HFFc6 (cell line): ENCODE measurements at places on chromosomes 7 and 10.

GRCh38 chr7:842431-843031 lies 10.3 kb downstream of the SUN1 start:
- no peaks in the 10 kb centered on the region; the same call in 1 of the 2 replicates for H3K27me3 ChIP-seq
- no peaks in the 10 kb centered on the region for H3K4me1 ChIP-seq
- DNase-seq, result no peak
- peaks cover 15% of the 10 kb centered on the region for H3K36me3 ChIP-seq
- H3K4me3 ChIP-seq, result no peak overlapping the region
- no peak overlapping the region; the same call in 1 of the 2 replicates for H3K27ac ChIP-seq

DNA sequence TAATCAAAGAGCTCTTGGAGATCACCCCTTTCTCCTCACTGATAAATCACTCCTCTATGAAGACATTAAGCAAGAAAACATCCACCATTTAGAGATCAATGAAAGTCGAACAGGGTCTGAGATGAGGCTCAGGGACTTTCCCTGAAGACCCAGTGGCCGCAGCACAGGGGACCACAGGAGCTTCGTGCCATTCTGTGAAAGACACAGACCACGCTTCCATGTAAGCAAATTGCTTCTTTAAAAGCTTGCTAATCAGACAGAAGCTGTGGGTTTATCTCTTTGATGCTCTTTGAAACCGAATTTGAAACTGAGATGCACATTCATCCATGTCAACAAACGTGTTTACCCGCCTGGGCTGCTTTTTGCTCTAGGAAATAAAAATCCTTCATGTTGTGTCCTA lies 231.9 kb upstream of the PPP2R2D start:
- H3K36me3 ChIP-seq, result peaks cover 6% of the 10 kb centered on the region; the same call in 1 of the 2 replicates
- no peaks in the 10 kb centered on the region for H3K27me3 ChIP-seq
- no peak overlapping the region for H3K4me3 ChIP-seq
- H3K4me1 ChIP-seq, result no peaks in the 10 kb centered on the region

GRCh38 chr7:65820287-65820950 lies 52.5 kb upstream of the VKORC1L1 start:
- H3K27ac ChIP-seq, result no peak overlapping the region
- no peak for DNase-seq
- H3K36me3 ChIP-seq, result no peaks in the 10 kb centered on the region
- no peak overlapping the region for H3K4me3 ChIP-seq

DNA sequence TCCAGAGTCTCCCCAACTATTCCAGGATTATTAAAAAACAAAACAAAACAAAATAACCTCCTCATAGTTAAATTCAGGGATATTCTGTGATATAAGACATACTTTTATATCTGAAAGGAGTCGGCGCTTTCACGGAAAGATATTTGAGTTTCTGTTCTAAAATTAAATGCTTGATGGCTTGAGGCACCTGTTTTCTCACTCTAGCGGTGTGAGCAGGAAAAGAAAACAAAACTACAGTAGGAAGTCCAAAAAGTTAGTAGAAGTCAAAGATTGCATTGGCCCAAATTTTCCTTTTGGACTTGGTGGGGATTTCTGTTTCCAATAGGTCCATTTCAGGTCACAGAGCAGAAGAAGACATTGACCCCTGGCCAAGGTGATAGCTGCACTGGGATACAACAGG lies 716.1 kb upstream of the POT1 start:
- no peak for DNase-seq
- H3K36me3 ChIP-seq, result no peaks in the 10 kb centered on the region
- H3K27me3 ChIP-seq, result no peaks in the 10 kb centered on the region

DNA sequence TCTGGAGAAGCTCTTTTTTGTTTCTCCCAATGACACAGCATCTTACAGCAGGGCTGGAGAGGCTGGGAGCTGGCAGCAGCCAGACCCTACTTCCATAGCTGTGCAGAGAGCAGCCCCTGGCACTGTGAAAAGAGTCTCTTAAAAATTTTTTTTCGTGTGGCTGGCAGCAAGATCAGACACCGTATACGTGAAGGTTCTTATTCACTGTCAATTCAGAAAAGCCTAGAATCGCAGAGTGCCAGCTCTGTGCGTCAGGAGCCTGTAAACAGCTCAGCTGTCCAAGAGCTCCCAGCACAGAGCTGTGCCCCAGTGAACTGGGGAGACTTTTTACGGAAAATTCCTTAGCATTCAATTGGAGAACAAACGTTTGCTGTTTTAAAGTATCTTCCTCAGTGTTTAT lies 6.5 kb downstream of the BAG3 start:
- H3K36me3 ChIP-seq, result peaks cover 34% of the 10 kb centered on the region
- peak overlapping the region; percentile 97 for H3K27ac ChIP-seq
- no peak for DNase-seq
- peak overlapping the region; percentile 89 for H3K4me3 ChIP-seq
- peaks cover 87% of the 10 kb centered on the region for H3K4me1 ChIP-seq

DNA sequence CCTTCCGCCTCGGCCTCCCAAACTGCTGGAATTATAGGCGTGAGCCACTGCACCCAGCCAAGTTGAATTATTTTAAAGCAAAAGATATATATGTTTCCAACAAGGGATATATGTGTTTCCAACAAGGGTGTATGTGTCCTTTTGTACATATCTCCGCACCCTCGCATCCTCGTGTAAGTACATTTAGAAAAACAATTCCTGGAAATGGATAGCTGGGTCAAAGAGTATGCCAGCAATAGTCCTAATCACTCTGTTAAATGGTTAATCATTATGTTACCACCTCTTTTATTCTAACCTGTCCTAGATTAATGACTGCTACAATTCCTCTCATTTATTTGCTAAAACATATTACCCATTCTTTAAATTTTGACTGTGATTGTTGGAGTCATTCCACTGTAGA lies 28.0 kb downstream of the OR9A2 start:
- no peak overlapping the region for H3K4me3 ChIP-seq
- H3K4me1 ChIP-seq, result peaks cover 10% of the 10 kb centered on the region
- H3K27ac ChIP-seq, result no peak overlapping the region
- peaks cover 5% of the 10 kb centered on the region; the same call in 1 of the 2 replicates for H3K27me3 ChIP-seq

DNA sequence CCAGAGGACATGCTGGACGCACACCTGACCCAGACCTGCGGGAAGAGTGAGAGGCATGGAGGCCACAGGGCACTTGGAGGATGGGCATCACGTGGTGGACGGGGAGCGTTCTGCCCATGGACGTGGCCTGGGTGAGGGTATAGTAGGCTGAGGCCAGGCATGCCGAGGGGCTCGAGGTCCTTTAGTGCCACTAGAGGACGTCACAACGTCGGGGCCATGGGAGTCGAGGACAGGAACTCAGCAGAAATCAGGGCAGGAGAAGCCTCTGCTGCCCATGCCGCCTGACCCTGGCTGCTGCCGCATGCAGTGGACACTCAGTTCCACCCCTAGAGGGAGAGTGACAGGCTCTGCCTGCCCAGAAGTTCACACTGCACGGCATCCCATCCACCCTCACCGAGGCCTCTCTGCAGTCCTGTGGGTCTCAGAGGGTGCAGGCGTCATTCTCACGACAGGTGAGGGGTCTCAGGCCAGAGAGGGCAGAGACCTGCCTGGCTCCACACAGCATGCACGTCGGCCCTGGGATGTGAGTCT lies 198.7 kb downstream of the ADARB2 start:
- no peaks in the 10 kb centered on the region for H3K36me3 ChIP-seq
- H3K4me3 ChIP-seq, result no peak overlapping the region
- H3K4me1 ChIP-seq, result no peaks in the 10 kb centered on the region

- no peak for DNase-seq
- H3K27ac ChIP-seq, result no peak overlapping the region
Observed at GRCh38 chr7:64621656-64622055, 44.3 kb upstream of the ZNF107 start.

GRCh38 chr7:73705551-73705920 lies 13.9 kb downstream of the STX1A start:
- peaks cover 17% of the 10 kb centered on the region for H3K36me3 ChIP-seq
- no peak overlapping the region for H3K4me3 ChIP-seq
- H3K27me3 ChIP-seq, result peaks cover 2% of the 10 kb centered on the region
- H3K4me1 ChIP-seq, result peaks cover 22% of the 10 kb centered on the region

DNA sequence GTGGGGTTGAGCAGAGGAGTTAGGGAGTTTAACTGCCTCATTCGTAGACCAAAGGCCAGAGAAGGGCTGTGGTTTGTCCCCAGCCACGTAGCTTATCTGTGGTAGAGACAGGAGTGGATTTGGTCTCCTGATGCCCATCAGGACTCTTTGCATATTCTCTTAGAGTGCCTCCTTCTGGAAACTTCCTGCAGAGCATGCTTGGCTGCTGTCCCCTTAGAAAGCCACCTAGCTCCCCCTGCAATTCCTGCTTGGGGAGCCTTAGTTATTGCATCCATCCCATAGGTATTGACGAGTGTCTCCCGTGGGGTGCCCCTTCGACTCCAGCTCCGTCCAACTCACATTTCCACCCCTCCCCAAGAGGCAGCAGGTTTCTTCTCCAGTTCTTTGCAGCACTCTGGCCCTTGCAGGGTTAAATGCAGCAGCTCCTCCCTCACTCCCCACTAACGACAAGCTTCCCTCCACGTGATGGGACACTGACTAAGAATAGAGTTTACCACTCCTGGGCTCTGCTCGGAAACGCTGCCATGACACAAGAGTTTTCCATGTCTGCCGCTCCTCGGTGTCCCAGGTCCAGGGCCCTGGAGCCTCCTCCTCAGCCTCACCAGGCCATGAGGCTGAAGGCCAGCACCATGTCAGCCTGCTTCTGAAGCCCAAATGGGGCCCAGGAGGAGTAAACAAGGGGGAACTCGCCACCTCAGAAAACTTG lies 147.8 kb upstream of the UNC5B start:
- H3K27me3 ChIP-seq, result peaks cover 40% of the 10 kb centered on the region
- no peak overlapping the region; the same call in 1 of the 2 replicates for H3K4me3 ChIP-seq
- DNase-seq, result peak; percentile 10
- no peak overlapping the region for H3K27ac ChIP-seq

DNA sequence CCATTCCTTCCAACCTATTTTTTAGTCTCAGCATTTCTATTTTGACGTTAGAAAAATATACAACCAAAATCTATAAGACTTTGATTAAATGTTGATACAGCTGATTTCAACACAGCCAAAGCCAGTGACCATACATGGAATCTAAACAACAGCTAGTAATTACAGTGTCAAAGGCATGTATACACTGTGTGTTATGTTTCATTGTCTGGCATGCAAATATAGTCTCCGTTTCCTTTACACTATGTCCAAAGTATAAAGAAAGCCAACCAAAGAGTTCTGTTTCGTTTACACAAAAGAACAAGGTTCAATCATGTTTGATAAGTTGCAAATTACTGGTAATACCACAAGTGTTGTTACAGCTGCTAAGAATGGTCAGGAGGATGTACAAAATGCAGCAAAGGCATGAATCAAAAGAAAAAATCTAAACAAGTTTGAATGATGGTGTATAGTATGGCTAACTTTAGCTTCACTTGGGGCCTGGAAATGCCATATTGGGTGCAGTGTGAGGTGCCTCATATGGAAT lies 268.3 kb upstream of the FERD3L start:
- no peak overlapping the region for H3K27ac ChIP-seq
- H3K36me3 ChIP-seq, result no peaks in the 10 kb centered on the region
- peaks cover 2% of the 10 kb centered on the region; the same call in 1 of the 2 replicates for H3K27me3 ChIP-seq

- peaks cover 8% of the 10 kb centered on the region for H3K4me1 ChIP-seq
- no peak overlapping the region for H3K4me3 ChIP-seq
Observed at GRCh38 chr7:129210989-129211312, 13.9 kb upstream of the AHCYL2 start.

GRCh38 chr10:128448796-128449195 lies 322.6 kb upstream of the MKI67 start:
- H3K4me1 ChIP-seq, result no peaks in the 10 kb centered on the region
- no peak overlapping the region for H3K27ac ChIP-seq
- H3K36me3 ChIP-seq, result no peaks in the 10 kb centered on the region
- H3K4me3 ChIP-seq, result no peak overlapping the region
- no peak for DNase-seq

DNA sequence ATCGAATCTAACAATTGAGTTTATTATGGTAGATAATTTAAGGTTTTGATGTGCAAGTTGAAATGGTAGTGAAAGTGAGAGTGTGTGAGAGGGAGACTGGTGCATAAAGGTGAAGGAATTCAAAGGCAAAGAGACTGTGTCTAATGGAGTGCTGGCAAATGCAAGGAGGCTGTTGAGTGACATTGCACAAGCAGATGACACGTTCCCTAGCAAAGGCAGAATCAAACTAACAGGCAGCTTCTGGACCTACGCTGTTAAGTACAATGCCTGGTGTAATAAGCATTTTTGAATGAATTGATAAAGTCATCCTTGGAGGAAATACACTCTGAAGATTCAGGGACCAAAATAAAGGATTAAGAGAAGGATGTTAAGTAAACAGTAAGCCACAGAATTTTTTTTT lies 11.7 kb upstream of the GPR141 start:
- DNase-seq, result no peak
- no peaks in the 10 kb centered on the region for H3K4me1 ChIP-seq
- no peak overlapping the region for H3K4me3 ChIP-seq
- H3K36me3 ChIP-seq, result no peaks in the 10 kb centered on the region
- no peak overlapping the region for H3K27ac ChIP-seq

- peak within 1 kb of the TSS; percentile 91 for H3K4me3 ChIP-seq
- peaks cover 44% of the 10 kb centered on the region for H3K4me1 ChIP-seq
- no peaks in the 10 kb centered on the region for H3K36me3 ChIP-seq
- peak within 1 kb of the TSS; percentile 93 for H3K27ac ChIP-seq
Observed at GRCh38 chr7:116210345-116211005, at the start of gene TES. TSS of gene TES (plus strand) at chr7:116210539. CDS start at chr7:116210708, 169 bp downstream.

DNA sequence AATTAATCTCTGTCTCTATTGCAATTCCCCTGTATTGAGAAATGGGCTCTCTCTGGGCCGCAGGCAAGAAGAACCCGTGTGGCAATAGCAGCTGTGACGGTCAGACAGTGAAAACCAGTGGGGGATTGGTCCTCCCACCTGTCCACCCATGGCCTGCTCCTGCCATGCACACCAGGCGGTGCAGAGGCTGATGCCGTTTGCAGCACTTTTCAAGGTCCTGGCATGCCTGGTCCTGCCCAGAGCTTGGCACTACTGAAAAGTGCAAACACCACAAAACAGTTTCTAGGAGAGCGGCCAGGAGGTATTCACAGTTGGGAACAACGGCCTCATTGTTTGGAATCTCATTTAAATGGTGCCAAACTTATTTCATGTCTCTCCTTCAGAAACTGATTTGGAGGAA lies 41.5 kb downstream of the PSPH start:
- no peaks in the 10 kb centered on the region for H3K27me3 ChIP-seq
- peaks cover 9% of the 10 kb centered on the region; the same call in 1 of the 2 replicates for H3K4me1 ChIP-seq

- peak; percentile 68 for DNase-seq
- no peaks in the 10 kb centered on the region for H3K36me3 ChIP-seq
- H3K27me3 ChIP-seq, result peaks cover 7% of the 10 kb centered on the region
- H3K27ac ChIP-seq, result peak overlapping the region; percentile 43; the same call in 1 of the 2 replicates
- H3K4me1 ChIP-seq, result peaks cover 26% of the 10 kb centered on the region
- no peak overlapping the region for H3K4me3 ChIP-seq
Observed at GRCh38 chr10:71600849-71601248, 118.7 kb downstream of the C10orf105 start.

DNA sequence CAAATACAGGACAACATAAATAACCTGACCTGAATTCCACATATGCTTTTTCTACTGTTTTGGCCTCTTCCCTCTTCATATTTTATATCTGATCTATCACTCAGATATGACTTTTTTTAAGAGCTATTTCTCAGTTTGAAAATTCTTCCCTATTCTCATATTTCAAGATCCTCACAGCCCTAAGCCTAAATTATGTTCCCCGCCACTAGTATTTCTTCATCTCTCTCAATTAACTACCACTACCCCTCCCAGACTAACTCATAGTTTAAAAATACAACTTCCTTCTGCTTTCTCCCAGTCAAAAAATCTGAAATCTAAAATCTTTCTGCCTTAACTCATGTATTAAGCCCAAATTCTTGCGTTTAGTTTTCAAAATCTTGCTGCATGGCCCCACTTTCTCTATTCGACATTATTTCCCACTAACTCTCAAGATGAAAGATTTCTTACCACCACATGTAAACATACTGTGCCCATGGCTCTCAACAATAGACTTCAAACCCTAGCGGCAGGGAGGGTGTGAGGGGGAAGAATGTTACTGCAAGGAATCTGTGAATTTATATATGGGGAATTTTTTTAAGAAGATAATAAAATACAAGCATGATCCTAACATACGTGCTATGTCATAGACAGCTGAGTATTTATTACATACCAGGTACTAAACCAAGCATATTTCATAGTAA lies 64.6 kb downstream of the TFEC start:
- H3K4me1 ChIP-seq, result no peaks in the 10 kb centered on the region
- no peak overlapping the region for H3K27ac ChIP-seq
- H3K36me3 ChIP-seq, result no peaks in the 10 kb centered on the region
